Endothelial cell (in vitro differentiated cells): ENCODE measurements at places on chromosomes 7 and 10.

- DNase-seq, result no peak
Measured at GRCh38 chr7:157754416-157754790, 417.6 kb downstream of the DNAJB6 start.

- DNase-seq, result peak; percentile 76
Measured at GRCh38 chr7:131745390-131746248, 189.2 kb upstream of the PODXL start.

GRCh38 chr7:36348256-36348655 is 41.4 kb upstream of the ANLN start:
- DNase-seq, result no peak

GRCh38 chr10:46106410-46107255 is 60.6 kb upstream of the MSMB start:
- peak; percentile 54 for DNase-seq

- DNase-seq, result no peak
Measured at GRCh38 chr10:112872728-112873127, 77.3 kb upstream of the TCF7L2 start.

DNA sequence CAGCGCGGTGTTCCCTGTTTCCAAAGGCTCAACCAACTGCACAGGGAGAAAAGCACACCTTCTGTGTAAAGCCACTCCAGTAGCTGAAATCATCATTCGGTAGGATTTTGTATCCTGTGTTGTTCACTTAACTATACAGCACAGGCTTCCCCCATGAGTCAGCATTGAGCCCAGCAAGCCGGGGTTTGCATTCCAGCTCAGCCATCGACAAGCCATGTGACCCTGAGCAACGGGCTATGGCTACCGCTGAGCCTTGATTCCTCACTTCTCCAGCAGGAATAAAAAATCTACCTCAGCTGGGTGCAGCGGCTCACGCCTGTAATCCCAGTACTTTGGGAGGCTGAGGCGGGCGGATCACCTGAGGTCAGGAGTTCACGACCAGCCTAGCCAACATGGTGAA is 44.1 kb upstream of the ATP6V0A4 start:
- DNase-seq, result no peak

DNA sequence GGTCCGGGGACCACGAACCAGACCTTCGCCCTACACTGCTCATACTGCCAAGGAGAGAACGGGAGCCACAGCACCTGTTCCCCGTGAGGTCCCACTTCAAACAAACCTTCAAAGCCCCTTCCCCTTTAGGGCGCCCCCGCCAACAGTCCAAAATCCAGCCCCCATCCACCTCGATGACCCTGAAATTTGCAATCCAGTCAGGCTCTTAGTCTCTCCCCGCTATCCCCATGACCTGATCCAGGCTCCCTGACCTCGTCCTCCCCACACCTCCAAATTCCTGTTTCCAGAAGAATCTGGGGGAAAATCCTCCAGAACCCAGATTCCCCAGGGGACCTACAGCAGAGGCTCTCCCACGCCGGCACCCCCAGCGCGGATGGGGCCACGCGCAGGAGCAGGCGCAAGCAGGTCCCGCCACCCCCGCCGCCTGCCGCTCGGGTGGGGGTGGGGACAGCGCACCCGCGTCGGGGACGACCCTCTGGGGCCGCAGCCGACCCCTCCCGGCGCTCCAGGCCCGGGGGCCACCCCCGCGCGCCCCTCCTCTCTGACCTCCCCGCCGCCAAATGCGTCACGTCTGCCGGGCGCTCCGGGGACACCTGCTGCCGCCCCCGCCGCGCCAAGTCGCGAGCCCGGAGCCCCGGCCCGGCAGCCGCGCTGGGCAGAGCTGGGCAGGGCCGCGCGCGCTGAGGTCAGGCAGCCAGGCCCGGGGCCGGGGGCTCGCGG is 753 bp downstream of the CAMK2B start:
- no peak for DNase-seq

DNA sequence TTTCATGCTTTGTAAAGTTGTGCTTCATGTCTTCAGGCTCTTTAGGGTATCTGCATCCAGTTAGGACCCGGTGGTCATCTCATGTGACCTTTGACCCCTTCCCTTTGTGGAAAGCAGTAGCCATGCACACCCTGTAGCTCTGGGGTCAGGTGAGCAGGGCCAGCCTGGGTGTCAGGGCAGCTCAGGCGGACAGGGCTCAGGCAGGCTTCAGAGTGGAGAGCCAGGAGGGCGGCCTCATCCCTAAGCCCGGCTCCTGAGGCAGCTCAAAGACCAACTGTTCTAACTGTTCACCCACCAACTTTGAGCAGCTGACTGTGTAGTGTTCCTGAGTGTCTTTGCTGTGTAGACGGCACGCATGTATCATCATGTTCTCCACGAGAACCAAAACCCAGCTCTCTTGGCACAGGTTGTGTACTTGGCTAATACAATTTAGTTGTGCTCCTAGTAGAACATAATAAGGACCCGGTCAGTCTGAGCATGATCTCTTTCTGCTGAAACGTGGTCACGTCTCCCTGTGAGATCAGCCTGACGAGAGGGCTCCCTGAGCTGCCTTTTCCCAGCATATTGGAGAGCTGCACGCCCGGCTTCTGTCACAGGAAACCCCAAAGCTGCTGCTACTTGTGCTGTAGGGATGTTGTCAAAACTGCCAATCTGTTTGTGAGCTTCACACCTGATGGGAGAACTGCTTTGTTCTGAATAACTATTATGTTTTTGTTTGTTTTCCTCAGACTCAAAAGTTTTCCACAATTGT is 30.0 kb downstream of the EEPD1 start:
- no peak for DNase-seq

DNA sequence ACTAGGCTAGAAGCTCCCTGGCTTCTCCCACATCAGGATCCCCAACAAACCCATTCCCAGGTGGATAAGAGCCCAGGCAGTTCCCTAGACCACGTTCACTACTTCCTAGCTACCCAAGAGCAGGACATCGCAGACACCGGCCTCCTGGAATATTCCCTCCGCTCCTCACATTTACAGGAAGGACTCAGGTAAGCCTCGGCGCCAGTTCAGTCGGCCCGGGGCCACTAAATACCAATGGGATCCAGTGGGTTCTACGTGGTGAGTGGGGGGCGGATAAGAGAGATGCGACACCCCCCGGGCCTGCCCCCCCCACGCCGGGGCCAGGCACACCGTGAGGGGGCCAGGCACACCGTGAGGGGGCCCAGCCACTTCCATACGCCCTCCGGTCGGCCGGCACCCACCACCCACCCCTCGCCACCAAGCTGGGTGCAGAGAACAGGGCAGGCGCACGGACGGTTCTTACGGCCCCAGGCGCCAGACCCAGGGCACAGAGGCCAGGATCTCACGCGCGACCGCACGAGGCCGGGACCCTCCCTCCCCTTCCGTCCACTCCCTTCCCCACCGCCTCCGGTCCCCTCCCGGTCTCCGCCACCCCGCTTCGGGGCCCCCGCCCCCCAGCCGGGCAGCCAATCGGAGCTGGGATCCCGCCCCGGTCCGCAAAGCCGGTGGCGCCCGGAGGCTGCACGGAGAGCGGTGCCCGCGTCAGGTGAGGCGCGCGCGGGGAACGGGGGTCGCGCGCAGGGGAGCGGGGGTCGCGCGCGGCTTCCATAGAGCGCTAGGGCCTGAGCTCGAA is at the start of gene BLVRA:
TSS of gene BLVRA (plus strand) at position 652 of the 793 bp plus-strand sequence. CDS start 12,479 bp downstream, outside the sequence.
- peak; percentile 55 for DNase-seq

DNA sequence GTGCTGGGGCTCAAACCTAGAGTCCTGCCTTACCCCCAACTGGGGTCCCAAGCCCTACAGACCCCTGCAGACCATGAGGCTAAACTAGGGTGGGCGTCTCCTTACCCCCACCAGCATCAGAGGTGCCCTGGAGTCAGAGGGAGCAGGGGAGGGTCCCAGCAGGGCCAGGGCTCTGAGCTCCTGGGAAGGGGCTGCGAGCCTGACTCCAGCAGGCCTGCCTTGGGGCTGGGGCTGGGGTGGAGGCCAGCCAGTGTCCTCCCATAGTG is 1.3 kb downstream of the SNCG start:
- DNase-seq, result no peak

DNA sequence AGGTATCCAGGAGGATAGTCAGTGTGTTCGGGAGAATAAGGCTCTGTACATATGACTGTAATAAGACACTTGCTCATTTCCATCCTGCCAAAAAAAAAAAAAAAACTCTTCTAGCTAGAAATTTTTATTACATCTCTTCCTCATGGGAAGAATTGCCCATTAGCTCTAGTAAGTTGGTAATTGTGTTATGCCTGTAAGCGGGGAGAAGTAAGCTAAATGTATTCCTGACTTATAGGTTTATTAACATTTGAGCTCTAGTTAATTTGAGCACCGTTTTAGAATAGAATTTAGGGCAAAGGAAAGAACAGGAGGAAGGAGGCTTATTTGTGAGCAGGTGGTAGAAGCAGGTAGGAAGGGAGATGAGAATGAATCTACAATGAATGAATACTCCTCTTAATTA is 1210.6 kb downstream of the SORCS1 start:
- no peak for DNase-seq

DNA sequence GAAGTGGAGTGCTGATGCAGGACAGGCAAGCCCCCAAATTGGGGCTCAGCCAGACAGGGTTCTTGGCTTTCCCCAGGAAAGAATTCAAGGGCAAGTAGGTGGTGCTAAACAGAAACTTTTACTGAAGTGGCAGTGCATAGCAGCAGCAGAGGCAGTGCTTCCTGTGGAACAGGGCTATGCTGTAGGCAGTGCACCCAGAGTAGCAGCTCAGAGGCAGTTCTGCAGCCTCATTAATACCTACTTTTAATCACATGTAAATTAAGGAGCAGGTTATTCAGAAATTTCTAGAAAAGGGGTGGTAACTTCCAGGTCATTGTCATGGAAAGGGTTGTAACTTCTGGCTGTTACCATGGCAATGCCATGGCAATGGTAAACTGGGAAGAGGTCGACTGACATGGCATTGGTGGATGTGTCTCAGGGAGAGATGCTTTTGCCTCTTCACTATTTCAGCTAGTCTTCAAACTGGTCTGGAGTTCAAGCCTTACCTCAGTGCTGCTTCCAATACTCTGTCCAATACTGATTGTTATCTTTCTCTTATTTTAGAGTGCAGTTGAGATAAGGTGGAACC is 29.2 kb downstream of the PRSS58 start:
- no peak for DNase-seq

- DNase-seq, result no peak
Measured at GRCh38 chr10:127907411-127908105, 655 bp downstream of the PTPRE start.

DNA sequence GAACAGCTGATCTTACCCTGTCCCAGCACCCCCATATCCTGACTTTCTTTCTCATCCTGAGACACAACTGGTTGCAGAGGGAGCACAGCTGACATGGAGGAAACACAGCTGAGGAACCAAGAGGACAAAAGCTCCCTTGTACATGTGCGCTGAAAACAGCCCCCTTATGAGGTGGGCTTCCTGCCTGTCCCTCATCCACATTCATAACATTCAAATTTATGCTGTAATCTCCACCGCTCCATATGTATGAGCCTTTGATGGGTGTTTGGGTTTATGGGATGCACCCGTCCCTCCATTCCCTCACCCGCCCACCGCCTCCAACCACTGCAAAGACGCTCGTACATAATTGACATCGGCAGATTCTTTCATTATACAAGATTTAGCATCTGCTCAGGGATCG is 49.6 kb upstream of the BTRC start:
- no peak for DNase-seq

DNA sequence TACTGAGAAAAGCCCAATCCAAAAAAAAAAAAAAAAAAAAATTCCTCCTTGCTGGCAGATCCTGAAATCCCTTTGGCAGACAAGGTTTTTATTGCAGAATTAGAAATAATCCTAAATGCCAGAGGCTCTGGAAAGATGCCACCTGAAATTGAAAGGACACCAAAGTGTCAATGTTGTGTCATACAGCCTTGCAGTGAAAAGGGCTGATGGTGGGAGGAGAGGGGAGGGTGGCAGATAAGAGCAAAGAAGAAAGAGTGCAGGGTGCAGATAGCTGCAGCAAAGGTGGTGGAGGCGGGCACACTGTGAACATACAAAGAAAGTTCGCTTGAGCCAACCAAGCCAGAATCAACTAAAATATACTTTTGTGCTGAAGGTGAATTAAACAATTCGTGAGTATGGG is 8.2 kb upstream of the OPTN start:
- DNase-seq, result no peak

DNA sequence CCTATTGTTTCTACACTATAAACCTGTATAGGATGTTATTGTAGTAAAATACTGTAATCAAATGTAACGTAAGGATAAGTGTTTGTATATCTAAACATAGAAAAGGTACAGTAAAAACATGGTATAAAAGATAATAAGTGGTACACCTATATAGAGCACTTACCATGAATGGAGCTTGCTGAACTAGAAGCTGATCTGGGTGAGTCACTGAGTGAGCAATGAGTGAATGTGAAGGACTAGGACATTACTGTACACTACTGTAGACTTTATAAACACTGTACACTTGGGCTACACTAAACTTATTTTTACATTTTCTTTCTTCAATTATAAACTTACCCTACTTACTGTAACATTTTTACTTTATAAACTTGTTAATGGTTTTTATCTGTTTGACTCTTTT is 732.9 kb upstream of the LRRN3 start:
- DNase-seq, result no peak

GRCh38 chr10:106570268-106570667 is 594.2 kb downstream of the SORCS1 start:
- DNase-seq, result no peak

DNA sequence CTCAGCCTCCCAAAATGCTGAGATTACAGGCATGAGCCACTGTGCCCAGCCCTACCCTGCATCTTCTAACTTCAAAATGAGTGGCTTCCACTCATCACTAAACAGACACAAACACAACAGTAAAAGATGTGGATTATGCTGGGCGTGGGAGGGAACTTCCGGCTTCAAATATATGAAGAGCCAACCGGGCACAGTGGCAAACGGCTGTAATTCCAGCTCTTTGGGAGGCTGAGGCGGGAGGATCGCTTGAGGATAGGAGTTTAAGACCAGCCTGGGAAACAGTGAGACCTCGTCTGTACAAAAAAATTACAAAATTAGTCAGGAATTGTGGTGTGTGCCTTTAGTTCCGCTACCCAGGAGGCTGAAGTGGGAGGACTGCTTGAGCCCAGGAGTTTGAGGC is 92.2 kb upstream of the GNA12 start:
- DNase-seq, result no peak

DNA sequence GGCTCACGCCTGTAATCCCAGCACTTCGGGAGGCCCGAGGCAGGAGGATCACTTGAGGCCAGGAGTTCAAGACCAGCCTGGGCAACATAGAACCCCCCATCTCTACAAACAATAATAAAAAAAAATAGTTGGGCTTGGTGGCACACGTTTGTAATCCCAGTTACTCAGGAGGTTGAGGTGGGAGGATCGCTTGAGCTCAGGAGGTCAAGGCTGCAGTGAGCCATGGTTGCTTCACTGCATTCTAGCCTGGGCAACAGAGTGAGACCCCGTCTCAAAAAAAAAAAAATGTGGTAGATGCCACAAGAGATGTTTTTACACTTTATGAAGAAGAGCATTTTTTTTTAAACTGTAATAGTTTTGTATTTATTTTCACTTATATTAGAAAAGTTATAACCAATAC is 12.8 kb downstream of the NYAP1 start:
- DNase-seq, result no peak

GRCh38 chr10:24721229-24722106 is 2.2 kb downstream of the ARHGAP21 start:
- peak; percentile 11 for DNase-seq
